ENCODE measurements at places on chromosomes 6 and 20.

DNA sequence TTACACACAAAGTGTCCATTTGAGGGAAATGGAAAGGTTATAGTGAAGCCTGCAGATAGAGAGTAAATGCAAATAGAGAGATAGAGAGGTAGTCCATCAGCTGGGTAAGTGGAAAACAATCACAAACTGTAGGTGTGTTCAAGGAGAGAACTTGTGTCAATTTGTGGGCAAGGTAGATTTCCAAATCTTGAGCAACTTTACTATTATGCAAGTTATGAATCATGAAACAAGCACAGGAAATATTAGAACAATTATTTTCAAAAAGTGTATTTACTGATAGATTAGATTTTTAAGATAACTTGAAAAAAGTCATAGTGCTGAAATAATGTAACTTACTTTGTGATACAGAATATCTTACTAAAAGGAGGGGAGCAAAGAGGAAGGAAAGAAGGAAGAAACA, 792.9 kb downstream of the EYS start:
- DNase-seq: no peak

GRCh38 chr6:47714802-47715201, 16.4 kb downstream of the ADGRF4 start:
- no peak for DNase-seq

- DNase-seq: no peak
Observed at GRCh38 chr6:56671160-56671559, 28.5 kb upstream of the DST start.

GRCh38 chr6:39360378-39360777, 37.9 kb upstream of the KCNK16 start:
- DNase-seq: no peak

DNA sequence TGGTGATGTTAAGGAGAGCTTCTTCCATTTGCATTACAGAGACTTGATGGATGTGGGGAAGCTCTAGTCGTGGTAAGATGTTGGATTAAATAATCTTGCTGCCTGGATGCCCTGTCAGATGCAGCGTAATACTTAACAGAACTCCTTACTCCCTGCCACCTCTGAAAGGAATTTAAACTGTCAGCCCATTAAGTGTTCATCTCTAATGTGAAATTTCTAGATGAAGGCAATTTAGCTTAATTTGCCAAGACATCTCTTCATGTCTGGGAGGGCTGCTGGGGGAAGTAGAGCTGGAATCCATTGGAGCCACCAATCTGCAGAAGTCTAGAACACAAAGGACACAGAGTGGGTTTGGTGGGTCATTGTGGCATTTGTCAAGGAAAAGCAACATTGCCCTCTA, 64.4 kb downstream of the SOBP start:
- DNase-seq: no peak

- peak; percentile 37 for DNase-seq
Observed at GRCh38 chr20:54649511-54649962, 174.1 kb downstream of the DOK5 start.

DNA sequence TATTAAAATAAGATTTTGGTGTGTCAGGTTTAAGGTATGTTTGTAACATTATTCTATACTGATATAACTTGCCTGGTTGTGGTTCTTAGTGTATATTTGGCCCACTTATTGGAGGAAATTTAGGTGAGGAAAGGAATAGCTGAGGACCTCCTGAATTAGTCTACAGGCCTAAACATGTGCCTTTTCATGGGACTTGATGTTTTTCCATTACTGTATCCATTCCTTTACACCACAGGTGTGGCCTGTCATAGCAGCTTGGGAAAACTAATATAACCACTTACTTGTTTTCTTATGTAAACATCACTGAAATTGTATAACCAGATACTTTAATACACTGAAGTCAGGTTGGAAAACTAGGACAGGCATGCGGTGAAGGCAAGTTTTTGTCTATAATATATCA, 27.6 kb downstream of the BCKDHB start:
- DNase-seq: no peak

DNA sequence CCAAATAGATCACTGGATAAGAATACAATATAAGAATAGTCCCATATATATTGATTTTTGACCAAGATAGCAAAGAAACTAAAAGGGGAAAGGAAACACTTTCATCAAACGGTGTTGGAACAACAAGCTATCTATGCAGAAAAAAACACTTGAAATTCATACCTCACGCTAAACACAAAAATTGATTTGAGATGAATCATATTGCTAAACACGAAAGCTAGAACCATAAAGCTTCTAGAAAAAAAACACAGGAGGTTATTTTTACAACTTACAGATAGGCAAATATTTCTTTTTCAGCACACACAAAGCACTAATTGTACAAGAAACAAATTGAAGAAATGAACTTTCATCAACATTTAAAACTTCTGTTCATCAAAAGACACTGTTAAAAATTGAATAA, 36.7 kb upstream of the TMEM14A start:
- no peak for DNase-seq

- no peak for DNase-seq
Observed at GRCh38 chr20:45861221-45862075, 4.0 kb downstream of the ZSWIM3 start.

GRCh38 chr6:122623279-122623678, 13.1 kb downstream of the PKIB start:
- no peak for DNase-seq

GRCh38 chr6:146670161-146670560, 71.4 kb downstream of the ADGB start:
- DNase-seq: no peak

GRCh38 chr20:21702553-21703470, 2.7 kb upstream of the PAX1 start:
- no peak for DNase-seq

- DNase-seq: no peak
Observed at GRCh38 chr20:57412347-57413029, 21.3 kb downstream of the RBM38 start.

- DNase-seq: no peak
Observed at GRCh38 chr6:44969446-44970185, 358.5 kb upstream of the RUNX2 start.

DNA sequence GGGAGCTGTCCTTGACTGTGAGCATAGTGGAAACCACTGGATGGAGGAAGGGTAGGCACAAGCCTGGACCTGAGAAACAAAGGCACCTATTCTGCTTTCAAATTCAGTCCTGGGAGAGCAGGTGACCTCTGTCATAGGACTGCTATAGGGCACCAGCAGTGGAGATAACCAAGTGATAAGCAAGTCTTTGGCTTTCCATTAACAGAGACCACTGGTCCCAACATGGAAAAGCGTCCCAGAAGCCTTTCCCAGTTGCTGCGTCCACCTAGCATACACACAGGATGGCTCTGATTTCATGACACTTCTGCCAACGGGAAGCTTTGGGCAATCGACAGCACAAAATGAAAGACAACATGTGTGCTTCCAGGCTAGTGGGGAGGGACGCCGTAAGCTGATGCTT, 8.9 kb downstream of the SLC22A3 start:
- DNase-seq: no peak

- peak; percentile 79 for DNase-seq
Observed at GRCh38 chr6:4776131-4776492, at the start of gene CDYL. CDYL (plus strand) TSS chr6:4776404; CDS start chr6:4776784, 380 bp downstream.

DNA sequence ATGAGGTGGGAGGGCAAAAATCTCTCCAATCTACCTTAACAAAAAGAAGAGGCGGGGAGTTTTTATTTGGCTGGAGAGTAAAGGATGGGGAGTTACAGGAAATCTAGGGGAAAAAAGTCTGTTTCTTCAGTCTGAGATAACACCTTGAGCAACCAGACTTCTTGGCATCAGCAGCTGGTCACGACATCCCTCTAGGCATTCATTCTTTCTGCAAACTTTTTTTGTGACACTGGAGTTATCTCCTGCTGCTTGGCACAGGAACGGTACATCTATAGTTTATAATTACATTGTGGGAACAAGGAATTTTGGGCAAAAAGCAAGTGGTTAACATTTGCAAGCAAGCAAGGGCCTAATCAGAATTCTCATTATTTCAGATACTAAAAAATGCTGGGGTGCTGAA, 50.6 kb upstream of the IFNGR1 start:
- DNase-seq: no peak

GRCh38 chr6:41336824-41337223, 1.4 kb downstream of the NCR2 start:
- DNase-seq: no peak

All from stimulated activated CD4-positive, alpha-beta T cell treated with anti-CD3 and anti-CD28 coated beads, TNF-alpha, amount 100 ng/mL, for 4 hours (primary cell).